ENCODE measurements at places on chromosomes 12 and 14.

DNA sequence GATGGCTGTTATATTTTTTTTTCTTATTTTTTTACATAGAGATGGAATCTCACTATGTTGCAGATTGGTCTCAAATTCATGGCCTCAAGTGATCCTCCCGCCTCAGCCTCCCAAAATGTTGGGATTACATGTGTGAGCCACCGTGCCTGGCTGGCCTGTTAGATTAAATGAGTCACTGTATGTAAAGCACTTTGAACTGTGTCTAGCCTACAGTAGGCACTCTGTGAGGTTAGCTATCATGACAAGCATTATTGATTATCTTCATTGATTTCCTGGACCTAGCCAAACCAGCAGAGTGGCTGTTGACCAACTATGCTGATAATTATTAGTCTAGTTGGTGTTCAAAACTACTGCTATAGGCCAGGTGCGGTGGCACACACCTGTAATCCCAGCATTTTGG is 42.6 kb downstream of the ARF6 start:
- DNase-seq, result no peak

GRCh38 chr12:47082796-47083621 is 3.2 kb upstream of the AMIGO2 start:
- peak; percentile 34 for DNase-seq

DNA sequence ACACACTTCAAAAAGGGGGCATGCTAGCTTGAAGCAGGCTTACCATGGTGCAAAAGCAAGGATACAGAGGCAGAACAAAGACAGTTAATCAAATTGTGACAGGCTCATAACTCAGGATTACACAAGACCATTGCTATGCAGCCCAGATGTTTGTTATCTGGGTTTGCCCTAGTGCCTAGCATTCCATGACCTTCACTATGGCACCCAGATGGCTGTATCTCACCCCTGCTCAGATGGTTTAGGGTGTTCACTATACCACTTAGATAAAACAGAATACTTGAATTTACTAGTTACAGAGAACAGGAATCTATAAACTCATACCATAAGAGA is 56.2 kb downstream of the SDR9C7 start:
- DNase-seq, result no peak

- no peak for DNase-seq
Measured at GRCh38 chr14:105168496-105168978, at the start of gene JAG2. Gene JAG2, minus strand, starts transcription at chr14:105168776. Its CDS starts 356 bp downstream, at chr14:105168420.

DNA sequence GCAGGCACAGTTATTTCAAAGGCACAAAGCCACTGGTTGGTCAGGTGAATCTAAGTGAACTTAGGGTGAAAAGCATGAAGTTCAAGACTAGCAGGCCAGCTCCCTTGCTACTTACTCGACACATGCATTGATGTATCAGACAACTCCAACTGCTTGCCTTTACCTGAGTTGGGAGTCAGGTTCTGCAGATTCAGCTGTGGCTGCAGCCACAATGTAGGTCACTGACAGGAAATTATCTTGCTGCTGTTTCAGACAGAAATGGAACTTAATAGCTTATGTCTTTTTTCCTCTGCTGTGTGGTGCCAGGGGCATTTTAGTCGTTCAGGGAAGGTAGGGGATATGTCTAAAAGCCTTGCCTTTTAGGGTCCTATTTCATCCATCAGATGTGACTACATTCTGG is 125.6 kb upstream of the RPH3A start:
- DNase-seq, result no peak
